ENCODE measurements at places on chromosomes 3 and 15.
A peak's percentile ranks its signal among the peaks of the same experiment; 100 is the strongest.

- DNase-seq, result no peak
Measured at GRCh38 chr3:9715764-9716437, 12.3 kb downstream of the CPNE9 start.

DNA sequence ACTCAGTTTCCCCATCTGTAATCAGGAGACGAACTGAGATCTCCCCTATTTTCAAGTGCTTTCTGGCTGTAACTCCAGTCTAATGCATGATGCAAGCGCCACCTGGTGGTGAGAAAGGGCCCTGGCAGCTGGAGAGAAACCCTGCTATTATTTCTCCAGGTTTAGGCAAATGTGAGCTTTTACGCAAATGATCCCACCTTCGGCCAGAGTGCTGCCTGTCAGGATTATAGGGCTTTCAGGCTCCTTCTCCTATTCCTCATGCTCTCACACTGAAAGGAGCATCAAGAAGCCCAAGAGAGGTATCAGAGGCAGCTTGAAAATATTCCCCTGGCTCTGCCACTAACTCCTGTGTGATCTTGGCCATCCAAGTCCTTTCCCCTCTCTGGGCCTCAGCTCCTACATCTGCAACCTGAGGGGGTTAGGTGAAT lies 93.9 kb upstream of the RASGRF1 start:
- peak; percentile 44 for DNase-seq

- DNase-seq, result no peak
Measured at GRCh38 chr15:101549647-101550046, 60.1 kb upstream of the PCSK6 start.

DNA sequence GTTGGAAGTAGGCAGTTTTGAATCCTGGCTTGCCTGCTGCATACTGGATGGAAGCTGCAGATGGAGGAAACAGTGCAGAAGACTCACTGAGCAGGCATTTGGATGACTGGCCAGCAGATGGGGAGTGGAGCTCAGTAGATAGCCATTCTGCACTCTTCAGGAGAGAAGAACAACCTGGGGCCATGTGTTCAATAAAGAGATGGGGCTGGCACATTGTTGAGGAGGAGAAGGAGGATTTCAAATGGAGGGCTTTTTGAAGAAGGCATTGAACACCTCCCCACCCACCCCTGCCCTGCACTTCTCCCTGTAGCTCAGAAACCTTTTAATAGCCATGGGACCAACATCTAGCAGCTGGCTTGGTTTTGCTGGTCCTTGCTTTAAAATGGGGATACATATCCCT lies 109.8 kb downstream of the CACNA1D start:
- DNase-seq, result no peak

DNA sequence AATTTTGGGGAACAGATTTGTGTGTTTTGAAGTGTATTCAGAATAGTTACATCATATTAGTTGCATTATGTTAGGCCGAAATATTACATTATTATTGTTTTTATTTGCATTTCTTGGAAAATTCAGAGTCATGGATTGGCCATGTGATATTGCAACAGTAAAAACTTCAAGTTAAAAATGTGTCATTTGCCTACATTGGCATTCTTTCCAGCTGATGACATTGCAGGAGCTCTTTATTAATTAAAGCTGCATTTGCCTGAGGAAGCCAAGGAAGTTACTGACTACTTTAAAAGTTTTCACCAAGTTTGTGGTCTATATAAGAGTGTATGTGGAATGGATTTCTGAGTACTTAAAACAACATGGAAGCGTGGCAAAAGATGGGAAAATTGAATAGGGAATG lies 726.4 kb upstream of the SGO1 start:
- no peak for DNase-seq

All from CD4-positive, alpha-beta memory T cell (primary cell).